ENCODE measurements at places on chromosomes 7 and 10.
A peak's percentile ranks its signal among the peaks of the same experiment; 100 is the strongest.

- no peak for DNase-seq
Measured at GRCh38 chr7:47268851-47269836, 312.8 kb downstream of the TNS3 start.

- DNase-seq: no peak
Measured at GRCh38 chr7:150806863-150807262, 6.3 kb downstream of the TMEM176A start.

- DNase-seq: no peak
Measured at GRCh38 chr7:108860615-108861014, 290.9 kb downstream of the DNAJB9 start.

GRCh38 chr7:106657085-106657991, 3.6 kb downstream of the CCDC71L start:
- DNase-seq: peak; percentile 10

DNA sequence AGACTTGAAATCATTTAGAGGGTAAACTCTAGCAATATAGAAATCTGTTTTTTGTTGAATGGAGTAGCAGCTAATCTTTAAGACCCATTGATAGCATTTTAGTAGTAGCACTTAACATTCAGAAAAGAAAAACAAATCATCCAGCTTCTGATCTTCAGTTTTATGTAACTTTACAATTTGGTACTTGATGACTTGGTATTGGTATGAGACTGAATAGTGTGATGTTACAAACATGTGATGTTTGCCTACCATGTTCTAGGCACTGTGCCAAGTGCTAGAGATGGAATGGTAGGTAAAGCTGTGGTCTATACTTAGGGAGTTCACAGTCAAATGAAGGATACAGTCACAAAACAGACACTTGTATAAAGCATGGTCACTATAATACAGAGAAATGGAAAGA, 21.3 kb downstream of the ZEB1 start:
- peak; percentile 25 for DNase-seq

DNA sequence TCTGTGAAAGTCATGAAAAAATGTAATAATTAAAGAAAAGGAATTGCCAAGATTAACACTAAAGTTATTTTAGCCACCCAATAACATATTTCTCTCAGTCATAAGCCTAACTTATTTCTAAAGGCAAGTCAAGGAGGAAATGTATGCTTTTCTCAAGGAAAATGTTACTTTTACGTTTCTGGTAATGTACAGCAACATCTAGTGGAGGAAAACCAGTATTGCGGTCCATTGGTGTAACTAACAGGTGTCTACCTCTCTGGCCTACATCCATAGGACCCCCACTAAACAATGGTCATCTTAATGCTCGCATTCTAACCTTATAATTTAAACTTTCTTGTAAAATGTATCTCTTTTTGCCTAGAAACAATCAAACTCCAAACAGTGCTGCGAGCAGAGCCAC, 437.5 kb downstream of the KIF20B start:
- peak; percentile 12 for DNase-seq

GRCh38 chr10:113294868-113295267, 258.0 kb upstream of the HABP2 start:
- DNase-seq: no peak

GRCh38 chr7:143172354-143172753, 10.9 kb upstream of the TAS2R39 start:
- DNase-seq: no peak

- DNase-seq: no peak
Measured at GRCh38 chr10:69865450-69865849, 63.7 kb downstream of the COL13A1 start.

DNA sequence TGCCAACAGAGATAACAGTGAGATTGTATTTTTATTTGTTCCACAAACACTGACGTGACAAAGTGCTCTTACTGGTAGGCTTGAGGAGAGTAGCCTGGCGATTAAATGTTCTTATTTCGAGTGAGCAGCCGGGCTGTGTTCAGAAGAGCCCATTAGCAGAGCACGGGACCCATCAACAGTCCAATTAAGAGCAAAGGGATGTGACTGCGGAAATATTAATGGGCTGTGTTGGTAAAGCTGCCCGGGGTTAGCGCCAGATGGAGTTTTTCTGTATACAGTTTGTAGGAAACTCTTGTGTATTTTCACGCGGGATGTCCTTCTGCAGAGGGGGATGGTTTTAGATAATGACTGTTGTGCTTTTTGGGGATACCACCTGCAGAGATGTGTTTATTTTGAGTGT, 104.3 kb downstream of the KIAA1217 start:
- no peak for DNase-seq

GRCh38 chr10:70893227-70894006, 5.1 kb upstream of the PCBD1 start:
- no peak for DNase-seq
